Mucosa of descending colon (tissue), 3 donors: ENCODE measurements at places on chromosomes 5 and 9.

DNA sequence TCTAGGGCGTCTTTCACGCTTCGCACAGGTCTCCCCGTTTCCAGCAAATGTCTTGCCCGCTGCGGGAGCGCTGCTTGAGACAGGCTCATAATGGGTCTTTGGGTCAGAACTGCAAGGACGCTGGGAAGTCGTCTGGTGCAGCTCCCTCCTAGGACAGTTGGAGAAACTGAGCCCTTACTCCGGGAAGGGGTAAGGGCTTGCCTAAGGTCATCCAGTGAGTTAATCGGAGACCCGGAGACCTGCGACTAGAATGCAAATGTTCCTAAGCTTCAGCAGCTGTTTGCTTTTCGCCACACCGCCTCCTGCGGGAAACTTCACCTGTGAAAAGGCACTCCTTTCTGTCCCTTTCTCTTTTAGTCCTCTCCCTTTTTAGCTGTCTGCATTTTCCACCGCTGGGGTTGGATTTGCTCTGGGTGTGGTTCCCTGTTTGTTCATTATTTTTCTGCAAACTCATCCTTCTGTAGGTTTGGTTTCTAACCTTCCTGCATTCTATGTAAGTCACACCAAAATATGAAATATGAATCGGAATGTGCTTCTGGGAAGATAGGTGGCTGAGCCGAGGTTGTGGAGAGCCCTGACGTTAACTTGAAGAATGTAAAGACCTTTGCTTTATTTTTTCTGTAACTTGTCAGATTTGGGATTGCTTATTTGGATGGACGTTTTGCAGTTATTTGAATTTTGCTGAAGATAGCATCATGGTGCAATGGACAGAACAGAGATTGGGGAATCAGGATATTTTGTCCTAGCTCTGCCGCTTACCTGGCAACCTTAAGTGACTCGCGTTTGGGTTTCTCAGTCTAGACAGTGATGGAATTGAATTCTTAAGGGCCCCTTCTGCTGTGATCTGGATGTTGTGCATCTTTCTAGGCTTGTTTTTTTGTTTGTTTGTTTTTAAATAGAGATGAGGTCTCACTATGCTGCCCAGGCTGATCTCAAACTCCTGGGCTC, 909 bp downstream of the SLC36A1 start:
- no peak for DNase-seq

GRCh38 chr5:42531611-42532010, 108.4 kb downstream of the GHR start:
- DNase-seq, result no peak

GRCh38 chr9:133063500-133064231, 1.9 kb downstream of the CEL start:
- no peak for DNase-seq

- no peak for DNase-seq
Measured at GRCh38 chr5:159163701-159164046, 45.7 kb downstream of the RNF145 start.

GRCh38 chr9:116087246-116087645, 66.3 kb upstream of the PAPPA start:
- DNase-seq, result no peak

DNA sequence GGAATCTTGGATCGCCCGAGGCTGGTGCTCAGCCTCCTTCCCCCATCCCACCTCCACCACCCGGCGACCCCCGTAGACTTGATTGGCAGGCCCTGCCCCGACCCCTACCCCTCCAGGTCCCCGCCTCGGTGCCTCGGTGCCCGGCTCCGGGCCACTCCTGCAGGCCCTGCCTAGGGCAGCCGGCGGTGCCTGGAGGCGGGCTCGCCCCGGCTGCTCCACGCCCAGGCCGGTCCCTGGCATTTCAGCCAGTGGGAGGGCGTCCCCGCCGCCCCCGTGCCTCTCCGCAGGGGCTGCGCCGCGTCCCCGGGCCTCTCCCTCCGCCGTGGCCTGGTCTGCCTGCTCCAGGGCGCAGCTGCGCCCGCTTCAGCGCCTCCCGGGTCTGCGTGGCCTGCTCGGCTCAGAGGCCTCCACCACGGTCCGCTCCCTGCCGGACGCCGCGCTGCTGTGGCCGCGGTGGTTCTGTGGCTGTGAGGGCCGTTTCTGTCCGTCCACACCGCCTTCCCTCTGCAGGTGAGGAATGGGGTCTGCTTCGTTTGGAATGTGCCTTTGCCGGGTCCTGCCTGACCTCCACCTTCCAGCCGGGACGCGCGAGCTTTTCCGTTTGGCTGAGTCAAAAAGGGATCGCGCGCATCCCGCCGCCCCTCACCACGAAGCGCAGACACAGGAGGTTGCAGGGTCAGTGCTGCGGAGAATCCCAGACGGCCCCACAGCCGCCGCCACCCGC, 48.3 kb upstream of the IRX4 start:
- DNase-seq, result peak; percentile 40

- no peak for DNase-seq
Measured at GRCh38 chr5:159943326-159943725, 27.0 kb downstream of the ADRA1B start.
